ENCODE measurements at places on chromosomes 4 and X.

DNA sequence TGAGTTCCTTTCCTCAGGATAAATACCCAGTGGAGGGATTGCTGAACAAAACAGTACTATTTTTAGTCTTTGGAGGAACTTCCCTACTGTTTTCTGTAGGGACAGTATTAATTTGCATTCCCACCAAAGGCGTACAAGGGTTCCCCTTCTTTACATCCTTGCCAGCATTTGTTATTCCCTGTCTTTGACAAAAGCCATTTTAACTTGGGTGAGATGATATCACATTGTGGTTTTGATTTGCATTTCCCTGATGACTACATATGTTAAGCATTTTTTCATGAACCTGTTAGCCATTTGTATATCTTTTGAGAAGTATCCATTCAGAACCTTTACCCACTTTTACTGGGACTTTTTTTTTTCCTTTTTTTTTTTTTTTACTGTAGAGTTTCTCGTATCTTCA is 126.2 kb upstream of the ANXA10 start:
- DNase-seq = no peak

DNA sequence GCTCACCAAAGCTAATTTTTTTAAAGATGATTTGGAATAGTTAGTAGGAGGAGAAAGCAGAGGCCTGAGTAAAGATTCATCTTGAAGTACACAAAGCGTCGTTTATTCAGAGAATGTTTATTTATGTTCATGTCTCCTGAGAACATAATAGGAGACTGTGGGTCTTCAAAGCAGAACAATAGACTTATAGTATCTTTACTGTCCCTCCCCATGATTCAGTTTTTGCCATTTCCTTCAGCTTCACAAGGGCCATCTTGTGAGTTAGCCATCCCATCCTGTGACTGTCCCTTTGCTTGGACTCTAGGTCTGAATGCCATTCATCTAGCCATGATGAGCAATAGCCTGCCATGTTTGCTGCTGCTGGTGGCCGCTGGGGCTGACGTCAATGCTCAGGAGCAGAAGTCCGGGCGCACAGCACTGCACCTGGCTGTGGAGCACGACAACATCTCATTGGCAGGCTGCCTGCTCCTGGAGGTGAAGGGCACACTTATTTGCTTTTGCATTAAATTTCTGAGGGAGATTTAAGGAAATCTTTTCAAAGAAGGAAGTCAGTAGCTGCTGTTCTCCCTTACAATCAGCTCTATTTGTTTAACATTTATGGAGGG is 105.8 kb downstream of the NFKB1 start:
- no peak for DNase-seq

- DNase-seq = no peak
These were observed 24.3 kb downstream of the PDE5A start for GRCh38 chr4:119604266-119604665.

- no peak for DNase-seq
These were observed 3.6 kb downstream of the MID1IP1 start for GRCh38 chrX:38804682-38805431.

All from RWPE2 (cell line).